ENCODE measurements at places on chromosomes 5 and 9.

DNA sequence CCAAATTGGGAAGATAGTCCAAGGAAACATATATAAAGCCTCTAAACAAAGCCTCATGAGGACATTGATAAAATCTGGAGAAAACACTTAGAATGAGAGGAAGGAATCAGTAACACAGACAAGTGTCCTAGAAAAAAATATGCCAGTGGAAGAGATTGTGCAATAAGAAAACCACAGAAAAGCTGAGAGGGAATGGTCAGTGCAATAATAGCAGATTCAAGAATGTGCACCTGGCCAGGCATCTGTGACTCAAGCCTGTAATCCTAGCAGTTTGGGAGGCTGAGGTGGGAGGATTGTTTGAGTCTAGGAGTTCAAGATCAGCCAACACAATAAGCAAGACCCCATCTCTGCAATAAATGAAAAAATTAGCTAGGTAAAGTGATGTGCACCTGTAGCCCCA, 691.2 kb upstream of the CDH6 start:
- DNase-seq: no peak

- DNase-seq: no peak
Measured at GRCh38 chr9:95311961-95312360, 5.5 kb downstream of the FANCC start.

- DNase-seq: no peak
Measured at GRCh38 chr9:3361116-3361515, 164.7 kb downstream of the RFX3 start.

- DNase-seq: peak; percentile 70
Measured at GRCh38 chr5:172175263-172175719, 12.7 kb downstream of the STK10 start.

DNA sequence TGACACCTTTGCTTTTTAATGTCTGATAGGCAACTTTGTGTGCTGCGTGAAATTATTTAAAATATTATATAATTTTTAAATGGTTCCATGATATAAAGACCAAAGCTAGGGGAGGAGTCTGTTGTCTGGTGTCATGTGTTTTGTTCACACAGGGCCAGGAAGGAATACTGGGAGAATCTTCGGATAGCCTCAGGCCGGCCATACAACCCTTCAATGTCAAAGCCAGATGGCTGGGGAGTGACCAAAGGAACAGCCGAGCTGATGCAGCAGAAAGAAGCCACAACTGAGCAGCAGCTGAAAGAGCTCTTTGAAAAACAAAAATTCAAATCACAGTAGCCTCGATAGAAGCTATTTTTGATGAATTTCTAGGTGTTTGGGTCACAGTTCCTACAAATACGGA, 19.2 kb downstream of the BHMT start:
- DNase-seq: no peak

Measured in stimulated activated CD4-positive, alpha-beta T cell treated with anti-CD3 and anti-CD28 coated beads, Interleukin-1b, Interleukin-23, amount 100 ng/mL, for 4 hours (primary cell).